Hepatic stellate cell (primary cell): ENCODE measurements at places on chromosomes 16 and 17.

- DNase-seq = peak; percentile 96
Observed at GRCh38 chr16:11396241-11397048, 51.2 kb downstream of the RMI2 start.

DNA sequence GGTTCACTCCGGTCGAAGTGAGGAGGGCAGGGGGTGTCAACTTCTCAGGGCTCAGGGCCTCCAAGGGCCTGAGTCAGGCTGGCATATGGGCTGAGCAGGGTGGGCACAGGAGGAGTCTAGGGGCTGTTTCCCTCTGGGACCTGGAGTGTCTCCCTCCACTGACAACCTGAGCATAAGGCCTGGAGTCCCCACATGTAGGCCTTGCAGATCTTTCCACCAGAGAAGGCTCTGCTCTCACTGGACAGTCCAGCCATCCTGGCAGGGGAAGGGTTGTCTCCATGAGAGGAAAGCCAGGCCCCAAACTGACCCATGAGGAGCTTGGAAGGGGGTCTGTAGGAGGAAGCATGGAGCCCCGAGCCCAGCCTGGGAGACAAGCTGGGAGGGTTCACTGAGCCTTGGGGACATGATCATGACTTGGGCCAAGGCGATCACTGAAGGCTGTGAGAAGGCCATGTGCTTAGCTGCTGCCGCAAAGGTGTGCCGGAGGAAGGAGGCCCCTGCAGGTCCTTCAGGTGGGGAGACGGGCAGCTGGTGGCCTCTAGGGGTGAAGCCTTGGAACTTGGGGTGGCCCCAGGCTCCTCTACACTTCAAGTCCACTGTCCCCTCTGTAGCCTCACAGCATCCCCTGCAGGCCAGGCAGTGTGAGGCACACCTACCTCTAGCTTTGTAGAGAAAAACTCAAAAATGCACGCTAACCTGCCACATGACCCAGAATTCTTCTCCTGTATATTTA is 9.9 kb downstream of the CMTM2 start:
- peak; percentile 13 for DNase-seq

DNA sequence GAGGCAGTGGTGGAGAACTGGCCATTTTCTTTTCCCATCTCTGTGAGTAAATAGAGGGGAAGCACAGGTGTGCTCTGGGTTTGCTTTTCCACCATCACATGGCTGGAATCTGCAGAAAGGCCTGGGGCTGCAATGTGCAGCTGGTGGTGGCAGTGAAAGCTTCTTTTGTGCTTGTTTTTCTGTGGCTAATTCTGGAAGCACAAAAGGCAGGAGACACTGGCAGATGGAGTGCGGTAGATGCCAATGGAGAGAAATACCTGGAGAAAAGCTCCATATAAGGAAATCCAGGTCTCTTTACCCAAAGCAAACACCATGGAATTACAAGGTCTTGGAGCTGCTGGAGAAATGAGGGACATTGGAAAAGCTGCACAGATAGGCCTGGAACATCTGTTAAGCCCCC is 146.9 kb downstream of the HAPSTR1 start:
- no peak for DNase-seq

DNA sequence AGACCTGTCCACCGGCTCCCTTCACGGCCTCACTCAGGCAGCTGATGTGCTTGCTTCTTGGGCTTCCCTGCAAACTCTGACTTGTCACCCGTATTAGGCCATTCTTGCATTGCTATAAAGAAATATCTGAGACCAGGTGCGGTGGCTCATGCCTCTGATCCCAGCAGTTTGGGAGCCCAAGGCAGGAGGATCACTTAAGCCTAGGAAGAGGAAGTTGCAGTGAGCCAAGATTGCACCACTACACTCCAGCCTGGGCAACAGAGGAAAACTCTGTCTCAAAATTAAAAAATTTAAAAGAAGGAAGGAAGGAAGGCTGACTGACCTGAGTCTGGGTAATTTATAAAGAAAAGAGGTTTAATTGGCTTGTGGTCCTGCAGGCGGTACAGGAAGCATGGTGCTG is 17.0 kb downstream of the SOST start:
- DNase-seq = no peak

- no peak for DNase-seq
Observed at GRCh38 chr17:19342611-19343255, 19.8 kb downstream of the B9D1 start.

- DNase-seq = no peak
Observed at GRCh38 chr16:55577887-55578286, 11.4 kb downstream of the CAPNS2 start.

DNA sequence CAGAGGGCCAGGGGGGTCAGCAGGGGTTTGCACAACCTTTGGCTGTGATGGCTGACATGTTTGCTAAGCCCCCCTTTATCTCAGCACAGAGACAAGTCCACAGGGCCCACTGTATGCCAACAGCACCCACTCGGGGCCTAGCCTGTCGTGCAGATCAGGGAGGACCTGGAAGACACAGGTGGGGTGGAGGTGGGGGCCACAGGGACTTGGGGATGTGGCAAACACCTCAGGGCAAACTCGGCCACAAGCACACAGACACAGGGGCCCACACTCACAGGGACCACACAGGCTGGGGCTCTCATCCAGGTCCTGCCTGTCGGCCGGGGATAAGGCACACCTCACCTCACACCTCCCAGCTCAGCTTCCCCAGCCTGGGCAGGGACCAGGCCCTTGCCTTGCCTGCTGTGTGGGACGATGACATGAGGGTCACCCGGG is 87.9 kb downstream of the C16orf78 start:
- DNase-seq = no peak
